LoVo (cell line): ENCODE measurements at places on chromosomes 5 and 9.

DNA sequence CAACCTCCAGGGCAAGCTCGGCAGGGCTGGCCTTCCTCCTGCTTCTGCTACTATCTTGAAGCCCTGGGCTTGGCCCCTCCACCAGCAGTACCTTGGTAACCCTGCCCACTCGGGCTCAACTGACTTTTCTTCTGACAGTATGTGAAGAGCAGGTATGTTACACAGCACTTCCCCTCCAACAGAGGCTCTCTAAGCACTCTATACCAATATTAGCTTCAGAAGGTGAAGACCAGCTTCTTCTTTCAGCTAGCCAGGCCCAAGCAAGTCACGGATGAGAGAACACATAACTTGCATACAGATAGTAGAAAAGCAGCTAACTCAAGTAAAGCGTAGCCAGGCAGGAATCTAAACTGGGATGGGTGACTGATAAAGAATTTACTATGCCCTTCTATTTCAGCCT, 64.3 kb downstream of the FEM1C start:
- DNase-seq = no peak

DNA sequence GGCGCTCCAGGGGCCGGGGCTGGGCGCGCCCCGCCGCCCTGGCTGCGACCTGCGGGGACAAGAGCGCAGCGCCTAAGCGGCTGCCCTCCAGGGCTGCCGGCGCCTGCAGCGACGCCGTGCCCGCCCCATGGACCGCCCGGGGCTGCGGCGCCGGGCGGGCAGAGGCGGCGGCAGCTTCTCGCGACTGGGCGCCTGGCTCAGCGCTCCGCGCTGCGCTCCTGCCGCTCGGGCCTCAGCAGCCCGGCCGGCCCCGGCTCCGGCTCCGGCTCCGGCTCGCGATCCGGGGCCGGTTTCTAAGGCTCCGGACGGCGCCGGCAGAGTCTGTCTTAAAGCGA, at the start of gene PITX1:
PITX1 (minus strand) TSS at position 328 of the 335 bp plus-strand sequence. CDS start 347 bp downstream, outside the sequence.
- no peak for DNase-seq

GRCh38 chr5:134435560-134435959, 23.9 kb upstream of the CDKN2AIPNL start:
- DNase-seq = no peak

- DNase-seq = peak; percentile 51
Observed at GRCh38 chr9:129597355-129598088, 23.4 kb downstream of the C9orf50 start.

DNA sequence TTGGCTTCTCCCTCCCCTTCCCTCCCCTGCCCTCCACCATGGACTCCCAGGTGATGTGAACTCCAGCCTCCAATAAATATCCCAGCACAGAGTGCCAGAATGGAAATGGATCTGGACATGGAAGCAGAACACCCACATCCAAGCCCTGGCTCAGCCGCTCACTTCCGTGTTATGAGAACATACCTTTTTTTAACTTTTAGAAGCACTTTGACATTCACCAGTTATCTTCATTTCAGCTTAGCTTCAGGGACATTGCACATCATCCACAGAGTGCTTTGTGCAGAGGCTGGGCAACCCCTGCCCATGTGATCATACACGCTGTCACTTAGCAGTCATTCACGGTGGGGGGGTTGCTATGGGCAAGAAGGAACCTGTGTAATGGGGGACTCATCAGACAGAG, 9.1 kb downstream of the AFAP1L1 start:
- no peak for DNase-seq

- no peak for DNase-seq
Observed at GRCh38 chr9:91894023-91894422, 56.0 kb downstream of the ROR2 start.

DNA sequence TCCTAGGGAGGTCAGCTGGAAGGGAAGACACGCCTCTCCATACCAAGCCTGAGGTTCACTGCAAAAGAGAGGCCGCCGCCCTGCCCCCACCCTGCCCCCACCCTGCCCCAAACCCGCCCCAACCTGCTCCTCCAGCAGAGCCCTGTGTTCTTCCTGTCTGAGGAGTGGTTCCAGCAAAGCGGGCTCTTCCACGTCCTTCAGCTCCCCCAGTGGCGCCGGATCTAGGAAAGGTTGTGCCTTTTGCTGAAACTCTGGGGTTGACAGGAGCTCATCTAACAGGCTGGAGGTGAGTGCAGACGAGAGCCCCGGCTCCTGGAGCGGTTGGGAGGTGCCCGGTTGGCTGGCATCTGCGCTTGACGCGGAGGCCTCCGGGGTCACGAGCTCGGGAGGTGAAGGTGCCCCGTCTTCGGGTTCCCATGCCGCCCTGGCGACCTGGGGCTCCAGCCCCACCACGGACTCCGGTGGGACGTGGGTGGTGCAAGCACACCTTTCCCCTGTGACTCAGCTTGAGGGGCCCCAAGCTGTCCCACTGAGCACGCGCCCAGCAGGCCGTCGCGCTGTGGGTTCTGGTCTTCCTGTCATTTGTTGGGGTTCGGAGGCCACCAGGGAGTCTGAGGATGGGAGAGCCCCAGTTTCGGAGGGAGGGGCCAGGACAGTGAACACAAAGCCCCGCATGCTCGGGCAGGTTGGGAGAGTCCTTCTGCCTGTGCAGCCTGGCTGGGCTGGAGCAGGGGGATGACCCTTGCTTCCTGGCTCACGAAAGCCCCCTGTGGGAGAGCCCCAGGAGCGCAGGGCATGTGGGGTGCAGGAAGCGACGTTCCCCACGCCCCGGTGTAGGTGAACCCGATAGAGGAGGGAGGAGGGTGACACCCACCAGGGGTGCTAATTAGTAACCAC, 1467.1 kb downstream of the FOXD4L5 start:
- no peak for DNase-seq

GRCh38 chr5:115555084-115555633, 10.6 kb upstream of the FEM1C start:
- no peak for DNase-seq

- no peak for DNase-seq
Observed at GRCh38 chr5:4704951-4705350, 435.2 kb upstream of the ADAMTS16 start.

GRCh38 chr9:8362250-8362649, 562.7 kb upstream of the DMAC1 start:
- no peak for DNase-seq

- DNase-seq = no peak
Observed at GRCh38 chr5:73908846-73909245, 282.9 kb downstream of the ARHGEF28 start.

DNA sequence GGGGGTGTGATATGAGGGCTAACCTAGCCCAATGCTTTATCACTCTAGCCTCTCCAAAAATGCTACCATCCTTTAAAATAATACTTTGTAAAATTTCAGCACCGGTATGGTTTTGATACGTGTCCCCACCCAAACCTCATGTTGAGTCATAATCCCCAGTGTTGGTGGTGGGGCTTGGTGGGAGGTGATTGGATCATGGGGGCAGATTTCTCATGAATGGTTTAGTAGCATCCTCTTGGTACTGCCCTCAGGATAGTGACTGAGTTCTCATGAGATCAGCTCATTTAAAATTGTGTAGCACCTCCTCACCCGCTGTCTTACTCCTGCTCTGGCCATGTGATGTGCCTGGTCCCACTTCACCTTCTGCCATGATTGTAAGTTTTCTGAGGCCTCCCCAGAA, 35.0 kb upstream of the ANKH start:
- DNase-seq = no peak

- no peak for DNase-seq
Observed at GRCh38 chr9:125142560-125143376, 560 bp downstream of the SCAI start.

DNA sequence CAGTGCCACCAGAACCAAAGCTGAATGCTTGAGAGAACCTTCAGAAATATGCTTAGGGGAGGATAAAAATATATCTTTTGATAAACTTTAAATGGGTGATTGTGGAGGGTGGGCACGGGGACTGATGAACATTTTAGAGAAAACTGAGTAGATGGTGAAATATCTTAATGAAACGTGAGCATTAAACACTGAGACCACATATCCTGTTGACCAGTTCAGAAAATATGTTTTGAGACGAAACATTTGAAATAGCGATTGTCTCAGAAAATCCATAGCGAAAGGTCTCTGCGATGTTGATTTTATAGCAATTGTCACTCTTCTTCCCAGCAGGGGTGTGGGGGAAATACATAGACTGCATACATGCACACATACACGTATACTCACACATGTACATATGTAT, 231.0 kb downstream of the ESM1 start:
- DNase-seq = no peak
